Activated CD4-positive, alpha-beta T cell treated with anti-CD3 and anti-CD28 coated beads for 1 hour (primary cell): ENCODE measurements at places on chromosomes 5 and 9.

DNA sequence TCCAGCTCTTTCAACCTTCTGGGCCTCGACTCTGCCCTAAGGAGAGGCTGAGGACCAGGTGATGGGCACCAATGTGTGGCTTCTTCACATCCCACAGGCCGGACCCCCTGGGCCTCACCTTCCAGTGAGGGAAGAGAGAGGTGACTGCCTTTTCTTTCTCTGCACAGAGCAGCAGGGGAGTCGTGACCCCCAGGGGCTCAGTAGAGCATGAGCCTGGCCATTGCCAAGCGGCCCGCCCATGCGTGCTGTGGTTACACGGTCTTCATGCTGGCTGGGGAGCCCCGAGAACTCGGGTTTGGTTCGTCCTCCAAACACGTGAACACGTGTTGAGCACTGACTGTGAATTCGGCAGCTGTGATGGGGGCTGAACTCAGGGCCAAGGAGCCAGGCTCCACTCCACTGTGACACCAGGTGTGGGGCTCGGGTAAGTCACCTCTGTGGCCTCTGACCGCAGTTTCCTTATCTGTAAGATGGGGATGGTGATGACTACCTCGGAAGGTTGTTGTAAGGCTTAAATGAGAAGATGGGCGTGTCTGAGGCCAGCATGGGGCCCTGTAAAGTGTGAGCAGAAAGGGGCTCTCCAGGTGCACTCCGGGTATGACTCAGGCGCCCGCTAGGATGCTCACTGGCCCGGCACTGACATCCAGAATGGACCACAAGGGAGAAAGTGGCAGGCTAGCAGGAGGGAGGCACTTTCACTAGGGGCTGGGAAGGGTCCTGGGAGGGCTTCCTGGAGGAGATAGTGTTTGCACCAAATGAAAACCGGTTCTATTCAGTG lies 13.4 kb upstream of the GRHPR start:
- peak; percentile 28 for DNase-seq

DNA sequence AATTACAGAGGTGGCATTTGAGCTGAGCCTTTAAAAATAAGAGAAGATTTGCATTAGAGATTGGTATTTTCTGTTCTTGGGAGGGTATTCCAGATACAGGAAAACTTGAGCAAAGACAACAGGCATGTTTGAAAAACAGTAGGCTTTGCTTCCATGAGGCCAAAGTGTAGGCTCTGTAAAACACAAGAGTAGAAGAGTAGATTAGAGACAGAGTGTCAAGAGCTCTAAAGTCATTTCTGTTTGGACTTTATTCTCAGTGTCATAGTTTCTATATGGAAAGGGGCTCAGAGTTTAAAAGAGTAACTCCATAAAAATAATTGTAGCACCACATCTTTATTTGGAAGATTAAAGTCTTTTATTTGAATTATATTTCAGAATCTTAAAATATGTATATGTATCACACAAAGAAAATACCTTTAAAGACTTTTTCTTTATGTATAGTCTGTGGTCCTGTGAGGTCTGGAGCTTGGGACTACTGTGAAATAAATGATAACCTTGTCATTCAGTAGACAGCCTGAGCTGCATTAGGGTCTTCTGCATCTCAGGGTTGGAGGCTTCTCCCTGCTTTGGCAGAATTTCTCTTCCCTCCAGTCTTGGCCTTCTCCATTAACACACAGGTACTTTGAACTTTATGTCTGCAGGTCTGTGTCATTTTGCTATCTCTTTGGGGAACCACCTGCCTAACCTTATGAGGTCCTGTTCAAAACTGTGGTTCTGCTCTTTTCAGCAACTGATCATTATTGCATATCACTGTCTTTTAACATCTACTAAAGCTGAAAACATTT lies 73.6 kb downstream of the ZSWIM6 start:
- no peak for DNase-seq

DNA sequence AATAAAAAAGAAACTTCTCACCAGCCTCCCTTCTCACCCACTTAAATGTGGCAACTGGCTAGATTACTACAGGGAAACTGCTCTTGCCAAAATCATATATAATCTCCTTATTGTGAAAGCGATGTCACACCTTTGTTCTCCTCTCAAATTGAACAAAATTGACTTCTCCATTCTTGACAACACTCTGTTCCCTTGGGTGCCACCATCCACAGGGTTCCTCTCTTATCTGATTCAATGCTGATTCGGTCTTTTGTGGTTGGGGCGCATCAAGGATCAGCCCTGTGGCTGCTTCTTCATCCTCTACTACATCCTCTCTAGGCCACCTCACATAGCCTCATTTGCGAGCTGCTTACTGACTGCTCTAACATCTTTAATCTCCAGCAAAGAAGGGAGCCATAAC lies 86.1 kb downstream of the EDIL3 start:
- no peak for DNase-seq

DNA sequence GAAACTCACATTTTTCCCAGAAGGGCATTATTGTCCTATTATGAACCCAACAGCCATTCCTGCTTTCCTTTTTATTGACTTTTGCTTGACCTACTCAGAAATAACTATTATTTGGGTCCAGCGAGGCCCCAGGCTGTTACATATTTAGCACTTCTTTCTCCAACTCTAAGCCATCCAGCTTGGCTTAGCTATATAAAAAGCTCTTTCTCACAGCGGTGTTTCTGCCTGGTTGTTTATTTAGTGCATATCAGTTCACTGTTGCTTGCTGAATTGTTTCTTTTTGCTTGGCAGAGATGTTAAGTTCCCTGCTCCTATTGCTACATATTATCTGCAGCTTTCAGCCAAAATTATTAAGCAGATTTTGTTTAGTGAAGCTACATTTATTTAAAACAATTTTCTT lies 1156.8 kb upstream of the SEMA6A start:
- no peak for DNase-seq

- no peak for DNase-seq
These were observed 40.0 kb upstream of the ORM1 start for GRCh38 chr9:114282926-114283325.

- DNase-seq = no peak
These were observed 735.3 kb upstream of the ZNF608 start for GRCh38 chr5:125481506-125482465.

GRCh38 chr5:111463311-111463710 lies 49.0 kb downstream of the STARD4 start:
- no peak for DNase-seq

DNA sequence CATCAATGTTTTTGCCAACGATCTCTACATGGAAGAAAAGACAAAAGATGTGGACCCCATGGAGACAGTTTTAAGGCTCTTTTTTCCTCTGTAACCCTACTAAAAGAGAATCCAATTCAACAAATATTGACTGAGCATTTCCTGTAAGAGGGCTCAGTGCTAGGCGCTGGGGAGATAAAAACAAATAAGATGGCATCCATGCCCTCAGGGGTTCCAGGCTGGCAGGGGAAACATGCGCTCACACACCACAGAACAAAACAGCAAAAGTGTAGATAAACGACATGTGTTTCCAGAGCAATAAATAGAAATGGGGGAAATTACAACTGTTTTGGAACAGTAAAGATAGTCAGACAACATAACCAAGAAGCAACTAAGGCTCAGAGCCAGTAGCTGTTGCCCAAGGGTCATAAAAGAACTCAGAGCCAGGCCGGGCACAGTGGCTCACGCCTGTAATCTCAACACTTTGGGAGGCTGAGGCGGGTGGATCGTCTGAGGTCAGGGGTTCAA lies 25.2 kb downstream of the ZNF608 start:
- no peak for DNase-seq

DNA sequence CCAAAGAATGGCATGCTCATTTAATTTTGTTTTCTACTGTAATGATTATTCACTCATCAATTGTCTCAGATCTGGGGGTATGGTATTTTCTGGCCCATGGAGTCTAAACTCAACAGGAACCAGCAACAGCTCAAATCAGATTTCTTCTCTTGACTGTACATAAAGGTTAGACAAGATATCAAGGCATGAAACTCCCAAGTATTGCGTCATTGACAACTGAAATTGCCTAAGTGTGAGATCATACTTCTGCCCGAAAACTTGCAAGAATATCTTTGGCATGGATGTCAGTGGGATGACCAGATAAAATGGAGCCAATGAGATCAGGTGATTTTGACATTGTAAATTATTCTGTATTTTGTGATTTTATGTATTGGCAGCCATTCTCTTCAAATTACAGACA lies 141.7 kb upstream of the STK32A start:
- no peak for DNase-seq

DNA sequence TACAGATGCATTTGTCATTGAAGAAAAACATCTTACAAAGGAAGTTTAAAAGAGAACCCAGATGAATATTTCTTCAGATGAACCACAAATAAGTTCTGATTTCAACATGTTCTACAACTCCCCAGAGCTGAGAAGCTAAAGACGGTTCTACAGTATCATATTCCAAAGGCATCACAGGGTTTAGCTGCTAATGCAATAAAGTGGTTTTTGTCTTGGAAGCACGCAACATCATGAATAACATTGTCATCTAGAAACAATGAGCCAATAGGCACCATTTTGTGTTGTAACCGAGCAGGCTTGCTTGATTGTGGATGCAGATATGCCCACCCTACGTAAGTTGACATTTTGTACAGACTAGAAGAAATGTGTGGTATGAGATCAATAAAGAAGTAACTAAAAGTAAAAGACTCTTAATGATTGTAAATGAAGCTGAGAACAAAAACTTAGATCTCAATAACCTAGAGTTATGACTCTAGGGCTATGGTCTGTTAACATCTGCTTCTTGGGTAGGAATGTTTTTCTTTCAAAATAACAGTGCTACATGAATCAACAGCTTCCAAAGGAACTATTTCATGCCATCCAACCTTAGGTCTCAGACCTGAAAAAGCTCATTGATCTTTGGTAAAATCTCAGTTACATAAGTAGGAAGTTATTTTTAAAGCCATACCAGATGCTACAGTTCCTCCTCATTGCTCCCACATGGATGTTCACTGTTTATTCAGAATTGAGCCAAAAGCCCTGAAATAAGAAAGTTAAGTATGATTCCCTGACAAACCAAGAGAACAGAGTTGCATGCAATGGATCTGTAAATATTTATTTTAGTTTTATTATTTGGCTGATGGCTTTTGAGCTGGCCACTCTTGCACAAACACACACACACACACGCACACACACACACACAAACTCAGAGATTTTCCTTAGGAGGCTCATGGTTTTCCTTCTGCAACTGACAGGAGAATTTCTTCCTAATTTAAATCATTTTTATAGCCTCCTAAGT lies 118.7 kb upstream of the SLCO6A1 start:
- no peak for DNase-seq

- DNase-seq = no peak
These were observed 4.2 kb downstream of the PTRH1 start for GRCh38 chr9:127711226-127711701.

DNA sequence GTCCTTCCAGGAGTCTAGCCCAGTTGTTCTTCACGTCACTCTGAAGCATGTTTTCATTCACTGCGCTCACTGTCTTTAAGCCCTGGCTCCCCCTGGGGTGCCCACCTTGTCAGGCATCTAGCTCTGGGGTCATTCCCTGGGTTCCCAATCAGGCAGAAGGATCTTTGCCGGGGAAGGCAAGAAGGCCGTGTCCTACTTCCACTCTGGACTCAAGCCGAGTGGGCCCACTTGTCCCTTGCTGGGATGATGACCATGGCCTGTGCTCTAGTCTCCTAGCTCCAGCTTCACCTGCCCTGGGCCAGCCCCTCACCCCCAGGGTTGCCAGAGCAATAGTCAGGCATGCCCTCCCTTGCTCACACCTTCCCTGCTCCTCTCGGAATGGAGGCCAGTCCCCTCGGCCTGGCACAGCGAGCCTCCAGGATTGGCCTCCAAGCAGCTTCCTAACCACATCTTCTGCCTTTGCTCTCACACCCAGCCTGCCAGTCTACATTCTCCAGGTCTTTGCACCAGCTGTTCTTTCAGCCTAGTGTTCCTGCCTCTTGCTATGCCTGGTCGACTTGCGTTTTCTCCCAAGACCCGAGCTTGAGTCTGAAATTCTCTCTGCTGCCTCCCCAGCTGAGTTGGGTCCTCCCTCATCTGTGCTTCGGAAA lies 32.2 kb upstream of the PSD2 start:
- no peak for DNase-seq

DNA sequence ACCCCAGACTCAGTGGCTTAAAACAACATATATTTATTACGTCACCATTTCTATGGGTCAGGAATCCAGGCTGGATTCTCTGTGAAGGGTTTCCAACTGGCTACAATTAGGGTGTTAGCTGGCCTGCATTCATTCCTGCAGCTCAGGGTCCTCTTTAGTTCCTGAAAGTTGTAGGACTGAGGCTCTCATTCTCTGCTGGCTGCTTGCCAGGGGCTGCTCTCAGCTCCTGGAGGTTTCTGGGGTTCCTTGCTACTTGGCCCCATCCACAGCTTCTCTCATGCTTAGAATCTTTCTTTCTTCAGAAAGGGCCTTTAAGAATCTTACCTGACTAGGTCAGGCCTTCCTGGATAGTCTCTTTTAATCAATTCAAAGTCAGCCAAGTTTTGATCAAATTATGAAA lies 424.6 kb downstream of the GADD45G start:
- DNase-seq = no peak

DNA sequence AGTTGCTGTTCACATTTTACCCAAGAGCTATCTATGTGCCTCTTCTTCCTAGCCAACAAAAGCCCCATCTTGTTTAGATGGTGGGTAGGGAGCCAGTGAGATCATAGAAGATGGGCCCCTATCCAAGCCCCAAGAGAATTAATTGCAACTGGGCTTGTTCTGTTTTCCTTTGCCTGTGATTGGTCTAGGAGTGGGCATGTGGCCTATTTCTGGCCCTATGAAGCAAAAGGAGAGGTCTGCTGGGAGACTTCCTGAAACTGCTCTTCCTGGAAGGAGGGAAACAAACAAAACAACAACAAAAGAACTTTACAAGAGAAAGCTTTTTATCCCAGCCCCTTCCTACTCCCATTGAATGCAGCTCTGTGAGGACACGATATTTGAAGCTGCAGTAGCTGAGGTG lies 32.5 kb upstream of the ALDOB start:
- no peak for DNase-seq

- DNase-seq = no peak
These were observed 72.3 kb downstream of the DROSHA start for GRCh38 chr5:31459594-31459993.

- DNase-seq = no peak
These were observed 36.2 kb upstream of the DAP start for GRCh38 chr5:10797261-10797660.

DNA sequence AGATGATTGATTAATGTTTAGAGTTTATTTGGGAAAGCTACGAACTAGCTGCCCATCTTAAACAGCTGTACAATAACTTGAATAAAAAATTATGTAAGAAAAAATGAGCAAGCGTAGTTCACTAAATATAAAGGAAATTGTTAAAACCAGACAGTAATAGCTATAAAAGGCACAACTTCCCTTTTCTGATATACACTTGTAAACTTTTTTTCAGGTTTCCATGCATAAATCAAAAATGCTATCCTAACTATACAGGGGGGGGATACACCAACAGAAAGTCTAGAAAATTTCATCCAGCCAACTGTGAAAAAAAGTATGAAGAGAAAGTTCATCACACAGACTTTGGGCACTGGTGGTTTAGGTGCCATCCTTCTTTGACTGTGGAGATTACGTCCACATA lies 122.3 kb downstream of the NR3C1 start:
- DNase-seq = no peak

- DNase-seq = peak; percentile 12
These were observed 68.7 kb upstream of the ZNF618 start for GRCh38 chr9:113807173-113808061.

GRCh38 chr9:131961496-131961880 lies 118.2 kb downstream of the MED27 start:
- no peak for DNase-seq

GRCh38 chr5:43390471-43390870 lies 21.7 kb downstream of the CCL28 start:
- DNase-seq = no peak

- no peak for DNase-seq
These were observed 999 bp upstream of the HNRNPA0 start for GRCh38 chr5:137754961-137755762.
